ENCODE measurements at places on chromosomes 5 and 9.

- peak; percentile 54 for DNase-seq
Measured at GRCh38 chr9:114405294-114406034, 17.7 kb upstream of the AKNA start.

DNA sequence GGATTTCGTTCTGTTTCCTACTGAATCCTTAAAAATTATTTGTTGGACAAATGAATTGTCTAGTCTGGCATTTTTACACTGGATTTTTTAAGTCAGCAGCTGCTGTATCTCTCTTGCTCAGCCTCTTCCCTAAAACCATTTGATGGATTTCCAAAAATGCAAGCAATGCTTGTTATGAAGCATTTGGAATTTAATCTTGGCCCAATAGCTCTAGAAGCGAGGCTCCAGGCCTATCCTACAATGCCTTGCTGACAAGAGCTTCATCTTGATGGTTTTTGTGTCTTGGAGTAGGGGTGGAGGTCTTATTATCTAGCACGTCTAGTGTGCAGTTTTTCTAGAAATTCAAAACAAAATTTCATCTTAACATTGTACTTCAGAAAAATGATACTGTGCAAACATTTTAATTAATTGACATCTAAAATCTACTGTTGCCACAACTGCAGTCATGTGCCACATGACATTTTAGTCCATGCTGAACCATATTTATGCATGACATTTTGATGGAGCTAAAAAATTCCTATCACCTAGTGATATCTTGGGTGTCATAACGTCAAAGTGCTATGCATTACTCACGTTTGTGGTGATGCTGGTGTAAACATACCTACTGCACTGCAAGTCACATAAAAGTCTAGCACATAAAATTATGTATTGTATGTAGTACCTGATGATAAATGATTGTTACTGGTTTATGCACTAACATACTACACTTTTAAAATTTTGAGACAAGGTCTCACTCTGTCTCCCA, 5.9 kb upstream of the RAD23B start:
- no peak for DNase-seq

- no peak for DNase-seq
Measured at GRCh38 chr9:127983847-127984289, 3.1 kb upstream of the EEIG1 start.

GRCh38 chr5:150350524-150351344, 6.8 kb upstream of the TCOF1 start:
- no peak for DNase-seq

DNA sequence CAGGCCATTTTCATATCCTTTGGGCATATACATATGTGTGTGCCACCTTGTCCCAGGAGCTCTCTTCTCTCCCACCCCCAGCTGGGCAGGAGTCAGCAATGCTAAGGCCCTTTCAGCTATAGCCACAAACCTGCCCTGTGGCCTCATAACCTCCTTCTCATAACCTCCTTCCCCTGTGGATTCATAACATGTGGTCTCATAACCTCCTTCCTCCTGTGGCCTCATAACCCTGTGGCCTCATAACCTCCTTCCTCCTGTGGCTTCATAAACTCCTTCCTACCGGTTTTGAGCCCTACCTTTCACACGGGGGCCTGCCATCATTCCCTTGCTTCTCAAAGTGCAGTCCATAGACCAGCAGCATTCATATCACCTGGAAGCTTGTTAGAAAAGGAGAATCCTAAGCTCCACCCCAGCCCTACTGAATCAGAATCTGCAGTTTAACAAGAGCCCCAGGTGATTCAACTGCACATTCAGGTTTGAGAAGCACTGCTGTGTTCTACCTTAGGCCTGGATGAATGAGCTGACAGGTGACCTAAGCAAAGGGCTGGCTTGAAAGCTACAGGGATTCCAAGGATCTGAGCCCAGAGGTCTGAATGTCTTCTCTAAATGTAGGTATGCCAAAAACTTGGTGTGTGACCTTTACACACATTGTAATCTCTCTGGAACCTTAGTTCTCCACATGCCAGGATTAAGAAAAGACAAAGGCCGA, 41.9 kb upstream of the PLPP6 start:
- DNase-seq = no peak

DNA sequence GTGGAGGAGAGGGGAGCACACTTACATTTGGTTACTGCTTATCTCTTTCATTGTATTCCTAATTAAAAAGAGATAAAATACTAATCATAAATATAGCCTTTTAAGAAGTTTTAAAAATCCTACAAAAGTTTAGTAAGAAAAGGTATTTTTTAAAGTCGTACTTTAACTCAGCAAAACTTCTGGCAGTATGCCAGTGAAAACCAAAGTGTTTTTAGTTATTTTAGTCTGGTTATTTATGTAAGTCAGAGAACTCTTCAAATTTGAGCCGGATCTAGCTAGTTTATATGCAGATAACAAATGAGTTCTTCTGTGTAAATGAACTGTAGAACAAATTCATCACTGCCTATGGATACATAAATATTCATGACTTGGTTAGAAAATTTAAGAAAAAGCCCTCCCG, 36.5 kb upstream of the ANKDD1B start:
- no peak for DNase-seq

DNA sequence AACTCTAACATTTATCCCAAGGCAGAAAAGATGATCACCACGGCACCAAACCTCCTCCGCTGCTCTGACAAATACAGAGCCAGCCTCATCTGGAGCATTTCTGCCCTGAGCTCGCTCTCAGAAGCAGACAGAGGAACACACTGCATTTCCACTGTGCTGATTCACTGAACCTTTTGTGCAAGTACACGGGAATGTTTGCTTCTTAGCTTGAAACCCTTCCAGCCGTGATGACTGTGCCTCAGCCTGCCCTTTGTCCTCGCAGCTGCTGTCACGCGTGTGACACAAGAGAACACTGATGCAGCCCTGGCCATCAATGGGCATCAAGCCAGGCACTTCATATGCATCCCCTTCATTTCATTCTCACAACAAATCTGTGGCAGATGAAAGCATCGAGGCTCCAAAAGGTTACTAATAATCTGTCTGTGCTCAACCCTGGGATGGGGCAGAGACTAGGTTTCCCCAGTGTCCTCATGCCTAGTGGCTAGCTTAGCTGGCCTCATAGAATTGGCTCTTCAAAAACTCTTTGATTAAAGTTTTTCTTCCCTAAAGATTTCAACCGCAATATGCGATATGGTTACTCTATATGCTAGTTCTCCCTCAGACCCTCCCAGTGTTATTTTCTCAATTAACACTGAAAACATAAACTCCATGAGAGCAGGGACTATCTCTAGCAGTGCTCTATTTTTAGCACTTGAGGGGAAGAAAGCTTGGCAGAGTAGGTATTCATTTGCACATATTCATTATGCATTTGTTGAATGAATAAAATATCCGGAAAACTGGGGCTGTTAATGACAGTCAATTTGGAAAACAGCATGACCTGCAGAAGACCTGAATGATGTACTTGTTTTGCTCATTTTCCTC, 7.3 kb downstream of the CDC14B start:
- DNase-seq = no peak

DNA sequence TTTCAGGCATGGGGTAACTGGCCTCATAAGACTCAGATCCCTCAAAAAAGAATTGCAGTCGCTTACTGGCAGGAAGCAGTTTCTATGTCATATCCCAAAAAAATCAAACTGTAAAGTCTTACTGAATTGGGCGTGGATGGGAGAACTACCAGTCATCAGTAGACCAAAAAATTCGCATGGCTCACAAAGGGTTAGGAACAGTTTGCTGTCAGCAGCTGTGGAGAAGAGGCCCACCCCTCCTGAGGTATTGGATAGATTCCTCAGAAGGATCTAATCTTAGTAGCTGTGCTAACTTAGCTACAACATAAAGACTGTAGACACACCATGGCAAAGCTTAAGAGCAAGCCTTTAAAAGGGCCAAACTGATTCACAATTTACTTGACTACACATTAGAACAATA, 478.3 kb upstream of the FTMT start:
- DNase-seq = no peak

DNA sequence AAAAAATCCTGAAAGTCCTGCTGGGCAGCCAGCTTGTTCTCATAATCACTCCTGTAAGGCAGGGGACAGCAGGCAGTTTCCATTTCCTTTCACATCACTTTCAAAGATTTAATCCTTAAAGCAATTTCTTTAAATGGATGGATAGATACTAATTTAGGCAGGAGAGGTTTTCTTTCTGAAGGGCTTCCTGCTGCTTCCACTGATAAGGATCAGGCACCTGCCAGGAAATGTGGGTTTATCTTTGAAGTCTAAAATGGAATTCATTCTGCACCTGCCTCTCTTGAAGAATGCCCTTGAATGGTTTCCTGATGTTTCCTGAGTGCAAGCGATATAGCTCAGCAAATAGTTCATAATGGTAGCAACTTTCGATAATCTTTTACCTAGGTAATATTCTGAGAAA, 64.5 kb downstream of the STARD4 start:
- DNase-seq = no peak

- DNase-seq = no peak
Measured at GRCh38 chr9:84340535-84340934, at the start of gene SLC28A3. Gene SLC28A3, minus strand, starts transcription at chr9:84340758. Its CDS starts 125 bp downstream, at chr9:84340633.

- no peak for DNase-seq
Measured at GRCh38 chr5:125834438-125835115, 588.6 kb upstream of the GRAMD2B start.

- no peak for DNase-seq
Measured at GRCh38 chr9:6086006-6086655, 70.7 kb upstream of the RANBP6 start.

GRCh38 chr5:57316798-57317327, 143.0 kb downstream of the GPBP1 start:
- no peak for DNase-seq

GRCh38 chr5:139394123-139394653, 716 bp downstream of the PROB1 start:
- DNase-seq = no peak

- DNase-seq = no peak
Measured at GRCh38 chr5:92518318-92518904, 1062.6 kb downstream of the NR2F1-AS1 start.

- no peak for DNase-seq
Measured at GRCh38 chr9:105206821-105207699, 37.4 kb upstream of the SLC44A1 start.

DNA sequence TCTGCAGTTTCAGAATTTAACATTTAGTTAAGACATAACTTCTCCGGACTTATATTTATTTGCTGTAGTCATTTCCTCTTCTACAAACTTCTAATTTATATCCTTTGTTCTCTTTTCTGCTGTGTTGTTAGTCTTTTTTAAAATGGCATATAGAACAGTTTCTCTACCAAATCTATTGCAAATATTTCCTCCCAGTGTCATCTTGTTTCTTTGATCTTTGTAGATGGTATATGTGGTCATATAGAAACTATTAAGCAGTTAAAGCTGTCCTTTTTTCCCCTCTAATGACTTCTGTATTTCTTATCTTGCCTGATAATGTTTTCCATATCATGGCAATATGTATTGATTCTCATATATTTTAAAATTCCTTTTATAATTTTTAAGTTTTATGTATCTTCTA, 264.5 kb downstream of the MCTP1 start:
- no peak for DNase-seq

DNA sequence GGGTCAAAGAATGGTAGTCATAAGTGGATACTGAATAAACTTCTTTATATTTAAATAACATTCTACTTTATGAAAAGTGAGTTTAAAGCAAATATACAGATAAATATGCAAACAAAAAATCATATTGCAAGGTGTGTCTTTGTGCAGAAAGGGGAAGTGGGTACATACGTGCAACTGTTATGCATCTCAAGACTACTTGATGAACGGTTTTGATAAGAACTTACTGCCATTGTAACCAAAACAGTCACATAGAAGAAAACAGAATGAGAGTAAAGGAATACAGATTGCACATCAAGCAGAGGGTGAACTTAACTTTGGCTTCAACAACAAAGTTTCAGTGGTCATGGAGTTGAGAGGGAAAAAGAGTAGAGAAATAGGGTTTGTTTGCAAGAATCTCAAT, 9.9 kb downstream of the CAMK4 start:
- DNase-seq = no peak

- DNase-seq = no peak
Measured at GRCh38 chr9:4590430-4591122, 71.5 kb upstream of the PLPP6 start.

- no peak for DNase-seq
Measured at GRCh38 chr5:113581388-113581787, 67.9 kb downstream of the YTHDC2 start.

All from KG1 (cell line).